ENCODE measurements at places on chromosomes 16 and 17. TPM values are rescaled to one million over a fixed set of nuclear protein-coding genes. Genes with fewer than 3 reads are reported as not detected.

Gene SPATA22
- total RNA-seq, result not detected

Gene FN3K
- 3.6 TPM for total RNA-seq

Gene CDT1
- total RNA-seq, result 90.9 TPM

Gene TBC1D3G
- not detected for total RNA-seq

Gene HBA1
- total RNA-seq, result not detected

Gene TANC2
- 1.5 TPM for total RNA-seq

Gene TEFM
- total RNA-seq, result 21.2 TPM

Gene NLRC5
- total RNA-seq, result 166 TPM

Gene SEZ6
- total RNA-seq, result not detected

Gene DNAI2
- 0.55 TPM for total RNA-seq

Gene NHLRC4
- 1.3 TPM for total RNA-seq

Gene SUPT4H1
- total RNA-seq, result 160 TPM

Gene HCRT
- not detected for total RNA-seq

Gene KRT12
- not detected for total RNA-seq

Gene CRHR1
- not detected for total RNA-seq

Gene GLP2R
- not detected for total RNA-seq

Gene FBF1
- total RNA-seq, result 17.6 TPM

Gene TBC1D3I
- total RNA-seq, result 1.2 TPM

Gene KRT24
- total RNA-seq, result not detected

Gene ERI2
- 14.4 TPM for total RNA-seq

Gene CD68
- total RNA-seq, result 10.1 TPM

Gene CTF1
- total RNA-seq, result 0.30 TPM

Gene SALL1
- total RNA-seq, result not detected

Gene SEPTIN1
- 173 TPM for total RNA-seq

Gene PRKCB
- total RNA-seq, result 69.0 TPM

Gene CA7
- total RNA-seq, result 0.59 TPM

Gene HOXB4
- 3.0 TPM for total RNA-seq

Gene AOC3
- 2.4 TPM for total RNA-seq

Gene SEZ6L2
- 0.55 TPM for total RNA-seq

Gene OR3A3
- not detected for total RNA-seq

Gene EVI2A
- total RNA-seq, result 20.7 TPM

Gene PPP1R27
- not detected for total RNA-seq

Gene GALR2
- total RNA-seq, result 14.5 TPM

Gene IL21R
- 84.2 TPM for total RNA-seq

Gene VMO1
- 0.46 TPM for total RNA-seq

Gene TRPV3
- total RNA-seq, result 0.92 TPM

Gene HSD17B2
- not detected for total RNA-seq

Gene RPGRIP1L
- total RNA-seq, result 9.6 TPM

Gene SPNS2
- 0.09 TPM for total RNA-seq
